Fibroblast of mammary gland (primary cell): ENCODE measurements at places on chromosomes 7 and 10.

- DNase-seq, result peak; percentile 55
Measured at GRCh38 chr7:101173752-101174244, 6.3 kb downstream of the NAT16 start.

- peak; percentile 80 for DNase-seq
Measured at GRCh38 chr10:122301055-122301810, 30.1 kb downstream of the BTBD16 start.

GRCh38 chr10:7506571-7506970, 95.7 kb upstream of the SFMBT2 start:
- DNase-seq, result no peak

DNA sequence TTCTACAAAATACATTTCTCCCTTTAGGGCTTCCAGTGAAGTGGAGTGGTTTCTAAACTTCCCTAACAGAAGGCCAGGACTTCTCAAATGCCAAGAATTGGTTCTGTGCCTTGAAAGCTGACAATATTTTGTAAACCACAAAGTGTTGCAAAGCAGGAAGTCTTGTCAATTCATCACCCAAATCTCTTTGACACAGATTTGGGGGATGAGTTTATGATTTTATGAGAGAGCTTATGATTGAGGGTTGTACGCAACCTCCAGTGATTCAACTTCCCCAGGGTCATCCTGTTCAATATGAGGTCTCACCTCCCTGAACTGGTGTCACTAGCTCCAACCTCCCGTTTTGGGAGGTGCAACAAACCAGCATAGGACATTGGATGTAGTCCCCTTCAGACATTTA, 83.7 kb downstream of the PRLHR start:
- peak; percentile 64 for DNase-seq

DNA sequence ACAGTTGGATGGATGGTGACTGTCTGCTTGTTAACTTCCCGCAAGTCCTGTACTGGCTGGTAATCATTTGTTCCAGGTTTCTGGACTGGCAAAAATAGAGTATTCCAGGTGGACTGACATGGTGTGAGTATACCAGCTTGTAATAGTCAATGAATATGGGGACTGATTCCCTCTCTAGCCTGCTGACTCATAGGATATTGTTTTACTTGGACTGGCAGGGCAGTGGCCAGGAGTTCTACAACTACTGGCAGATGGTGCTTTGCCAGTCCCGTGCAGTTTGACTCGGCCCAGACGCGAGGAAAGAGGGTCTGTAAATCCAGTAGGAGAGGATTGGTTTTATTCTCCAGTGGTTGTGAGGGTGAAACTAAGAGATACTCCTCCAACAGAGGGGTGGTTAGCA, 78.0 kb downstream of the PRR15 start:
- DNase-seq, result peak; percentile 36

DNA sequence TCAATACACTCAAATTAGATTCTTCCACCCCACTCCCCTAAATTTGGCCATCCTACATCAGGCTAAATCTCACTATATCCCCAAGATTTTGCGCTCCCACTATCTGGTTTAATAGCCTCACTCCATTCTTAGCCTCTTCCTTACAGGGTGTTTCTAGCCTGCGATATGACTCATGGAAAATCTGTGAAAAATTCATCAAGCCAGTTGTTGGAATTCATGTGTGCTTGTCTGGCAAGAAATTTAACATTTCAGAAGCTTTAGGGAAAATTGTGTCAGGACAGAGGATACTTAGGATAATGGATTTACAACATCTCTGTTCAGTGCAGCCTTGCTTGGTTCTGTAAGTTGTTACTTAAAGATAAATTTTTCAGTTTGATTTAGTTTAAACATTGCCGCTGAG, 1249.9 kb upstream of the AUTS2 start:
- DNase-seq, result no peak

DNA sequence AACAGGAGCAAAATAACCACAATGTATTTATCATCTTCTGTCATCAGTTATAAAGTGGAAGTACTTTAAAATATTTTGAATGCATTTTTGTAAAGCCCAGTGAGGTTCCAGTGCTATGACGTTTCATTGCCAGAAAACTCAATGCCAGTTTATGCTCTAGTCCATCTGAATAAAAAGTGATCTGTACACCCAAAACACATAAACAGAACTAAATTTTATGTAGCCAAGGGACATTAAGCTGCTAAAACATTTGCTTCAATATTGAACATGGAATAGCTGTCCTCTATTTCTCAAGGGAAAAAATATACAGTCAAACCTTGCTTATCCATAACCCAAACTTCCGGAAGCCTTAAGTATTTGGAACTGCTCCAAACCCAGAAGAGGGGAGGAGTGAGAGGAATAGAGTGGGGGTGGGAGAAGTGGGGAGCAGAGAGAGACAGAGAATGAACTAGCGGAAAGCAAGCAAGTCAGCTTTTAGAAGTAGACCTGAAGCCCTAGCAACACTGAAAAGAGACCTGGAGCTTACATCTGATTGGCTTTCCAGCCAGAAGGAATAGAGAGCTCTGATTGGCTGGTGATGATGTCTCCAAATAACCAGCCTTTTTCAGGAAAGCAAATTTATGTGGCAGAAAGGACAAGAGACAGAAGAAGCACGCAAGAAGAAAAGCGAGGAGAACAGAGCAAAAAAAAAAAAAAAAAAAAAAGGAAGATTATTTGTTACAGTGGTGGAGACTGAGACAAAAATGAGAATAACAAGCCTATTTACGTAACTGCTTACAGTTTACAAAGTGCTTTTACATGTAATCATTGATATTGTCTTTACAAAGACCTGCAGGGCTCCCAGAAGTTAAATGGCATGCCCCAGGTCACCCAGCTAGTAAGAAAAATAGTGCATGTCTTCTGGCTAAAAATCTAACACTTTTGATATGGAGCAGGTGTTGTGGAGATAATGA, 196.0 kb downstream of the RNLS start:
- DNase-seq, result peak; percentile 72

DNA sequence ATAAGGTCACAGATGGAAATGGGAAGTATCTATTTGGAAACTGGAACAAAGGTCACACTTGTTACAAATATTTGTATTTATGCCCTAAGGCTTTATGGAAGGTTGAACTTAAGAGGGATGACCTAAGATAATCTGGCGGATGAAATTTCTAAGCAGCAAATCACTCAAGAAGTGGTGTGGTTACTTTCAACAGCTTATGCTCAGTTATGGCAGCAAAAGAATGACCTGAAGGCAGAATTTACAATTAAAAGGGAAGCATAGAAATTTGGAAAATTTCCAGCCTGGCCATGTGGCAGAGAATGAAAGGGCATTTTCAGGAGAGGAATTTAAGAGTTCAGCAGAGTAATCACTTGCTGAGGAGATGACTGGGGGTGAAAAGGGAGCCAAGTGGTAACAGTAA, 95.8 kb upstream of the TNS3 start:
- DNase-seq, result no peak

DNA sequence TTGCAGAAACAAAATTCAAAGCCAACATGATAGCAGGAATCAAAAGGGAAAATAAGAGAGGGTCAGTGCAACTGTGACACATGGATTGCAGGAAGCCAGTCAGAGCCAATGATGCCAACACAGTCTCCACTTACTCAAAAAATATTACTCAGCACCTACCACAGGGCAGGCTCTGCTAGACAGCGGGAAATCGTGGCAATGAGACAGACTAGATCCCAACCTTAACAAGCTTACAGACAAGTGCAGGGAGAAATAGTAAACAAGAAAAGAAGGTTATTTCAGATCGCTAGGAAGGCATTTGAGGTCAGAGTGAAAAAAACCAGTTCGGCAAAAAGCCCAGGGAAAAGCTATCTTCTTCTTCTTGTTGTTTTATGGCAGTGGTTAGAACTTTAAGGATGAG, 45.2 kb upstream of the NPFFR1 start:
- DNase-seq, result peak; percentile 55

- no peak for DNase-seq
Measured at GRCh38 chr10:3622427-3622826, 162.6 kb downstream of the KLF6 start.

DNA sequence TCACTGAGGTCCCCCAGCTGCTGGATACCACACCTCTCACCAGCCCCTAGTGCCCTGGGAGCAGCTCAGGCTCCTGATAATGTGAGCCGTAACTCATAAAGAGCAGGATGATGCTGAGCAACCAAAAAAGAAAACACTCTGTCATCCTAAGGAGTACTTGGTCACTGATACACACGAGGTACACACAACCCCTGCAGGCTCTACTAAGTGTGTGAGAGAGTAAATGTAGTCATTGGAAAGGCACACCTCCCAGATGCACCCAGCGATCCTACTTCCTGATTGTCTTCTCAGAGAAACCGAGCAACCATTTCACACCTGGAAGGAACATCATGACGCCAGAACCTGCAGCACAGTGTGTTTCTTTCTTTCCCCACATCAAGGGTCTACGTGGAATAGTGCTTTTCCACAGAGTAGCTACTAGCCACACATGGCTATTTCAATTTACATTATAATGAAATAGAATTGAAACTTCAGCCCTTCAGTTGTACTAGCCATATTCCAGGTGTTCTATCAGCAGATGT, 34.2 kb downstream of the FIGNL1 start:
- no peak for DNase-seq

DNA sequence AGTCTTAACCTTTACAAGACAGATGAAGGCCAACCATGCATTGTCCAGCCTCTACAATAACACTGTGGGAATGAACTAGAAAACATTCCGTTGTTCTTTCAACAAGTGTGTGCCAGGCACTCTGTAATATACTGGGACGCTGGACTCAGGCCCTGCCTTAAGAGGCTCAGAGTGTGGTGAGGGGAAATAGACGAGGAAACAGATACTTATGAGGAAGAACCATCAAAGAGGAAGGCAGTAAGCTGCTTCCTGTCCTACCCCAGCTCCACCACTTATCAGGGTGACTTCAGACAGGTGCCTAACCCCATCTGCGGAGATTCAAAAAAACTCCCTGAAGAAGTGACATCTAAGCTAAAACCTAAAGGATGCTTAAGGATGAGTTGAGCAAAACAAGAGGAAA, 8.9 kb upstream of the TRIM8 start:
- DNase-seq, result no peak

- DNase-seq, result peak; percentile 89
Measured at GRCh38 chr7:18861514-18862118, 255.8 kb downstream of the TWIST1 start.

GRCh38 chr7:39741942-39742623, 118.7 kb downstream of the RALA start:
- DNase-seq, result peak; percentile 32

DNA sequence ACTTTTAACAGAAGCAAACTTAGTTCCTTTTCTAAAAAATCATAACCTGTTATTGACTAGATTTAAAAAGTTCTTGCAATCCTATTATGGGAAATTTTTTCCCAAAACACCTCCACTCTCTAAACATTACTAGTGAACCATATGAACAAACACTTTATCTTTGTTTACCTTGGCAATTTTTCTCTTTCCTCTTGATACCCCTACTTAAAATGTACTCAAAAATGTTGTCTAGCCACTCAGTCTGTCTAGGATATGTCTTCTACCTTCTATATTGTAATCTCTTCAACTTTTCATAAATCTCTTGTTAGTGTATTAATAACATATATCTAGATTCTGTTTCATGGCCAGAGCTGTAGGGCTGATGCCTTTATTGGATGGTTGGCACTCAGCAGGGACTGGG, 630.0 kb upstream of the GRM3 start:
- DNase-seq, result no peak

- no peak for DNase-seq
Measured at GRCh38 chr7:155461631-155462030, 3.7 kb downstream of the EN2 start.

GRCh38 chr7:100088095-100088620, 611 bp upstream of the COPS6 start:
- no peak for DNase-seq

DNA sequence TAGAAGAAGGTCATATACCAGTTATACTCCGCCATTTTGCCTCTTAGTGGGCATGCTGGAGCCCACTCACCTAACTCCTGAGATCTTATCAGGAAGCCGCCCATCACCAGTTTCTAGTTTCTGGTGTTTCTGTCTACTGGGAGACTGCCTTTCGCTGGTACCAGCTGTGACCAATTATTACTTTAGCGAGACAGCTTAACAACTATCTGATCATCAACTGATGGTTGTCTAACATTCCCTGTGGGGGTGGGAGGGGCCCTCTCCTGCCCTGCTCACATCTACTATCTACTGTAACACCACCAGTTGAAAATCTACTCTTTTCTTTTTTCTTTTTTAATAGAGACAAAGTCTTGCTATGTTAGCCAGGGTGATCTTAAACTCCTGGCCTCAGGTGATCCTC, 46.2 kb upstream of the C10orf67 start:
- DNase-seq, result no peak

DNA sequence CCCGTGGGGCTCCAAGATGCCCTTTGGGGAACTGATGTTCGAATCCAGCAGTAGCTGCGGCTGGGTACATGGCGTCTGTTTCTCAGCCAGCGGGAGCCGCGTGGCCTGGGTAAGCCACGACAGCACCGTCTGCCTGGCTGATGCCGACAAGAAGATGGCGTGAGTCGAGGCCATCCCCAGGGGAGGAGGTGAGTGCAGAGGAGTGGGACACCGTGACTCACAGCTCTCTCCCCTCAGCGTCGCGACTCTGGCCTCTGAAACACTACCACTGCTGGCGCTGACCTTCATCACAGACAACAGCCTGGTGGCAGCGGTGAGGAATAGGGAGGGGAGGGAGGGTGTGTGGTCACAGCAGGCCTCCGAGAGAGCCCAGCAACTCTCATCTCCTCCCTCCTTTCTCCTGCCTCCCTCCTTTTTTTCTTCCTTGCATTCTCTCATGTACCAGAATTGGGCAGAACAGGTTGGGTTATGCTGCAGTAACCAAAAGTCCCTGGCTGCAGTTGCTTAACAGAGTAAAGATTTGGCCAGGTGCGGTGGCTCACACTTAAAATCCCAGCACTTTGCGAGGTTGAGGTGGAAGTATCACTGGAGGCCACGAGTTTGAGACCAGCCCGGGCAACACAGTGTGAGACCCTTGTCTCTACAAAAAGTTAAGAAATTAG, 16.5 kb downstream of the ARPC1B start:
- peak; percentile 31 for DNase-seq

DNA sequence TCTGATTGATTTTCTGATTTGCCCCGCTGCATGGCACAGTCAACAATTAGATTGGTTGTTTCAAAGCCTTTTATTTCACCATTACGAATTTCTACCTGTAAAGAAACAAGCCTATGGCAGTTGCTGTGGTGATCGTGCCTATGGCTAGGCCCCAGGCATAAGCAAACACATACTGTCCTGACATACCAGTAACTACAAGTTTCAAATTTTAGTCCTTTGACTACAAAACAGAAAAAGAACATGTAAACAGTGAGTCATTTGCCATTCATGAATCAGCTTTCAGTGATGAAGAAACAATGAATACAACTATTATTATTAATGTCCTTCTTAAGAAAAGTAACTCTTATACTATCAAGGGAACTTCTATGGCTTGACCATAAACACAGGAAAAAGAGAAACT, 168.0 kb upstream of the LRRN3 start:
- peak; percentile 86 for DNase-seq

GRCh38 chr10:26579256-26580063, 118.0 kb upstream of the PDSS1 start:
- DNase-seq, result no peak

- no peak for DNase-seq
Measured at GRCh38 chr7:135914346-135914745, 62.8 kb downstream of the MTPN start.
